ENCODE measurements at places on chromosomes 6 and 20. TPM values are rescaled to one million over a fixed set of nuclear protein-coding genes. Genes with fewer than 3 reads are reported as not detected.

The C20orf96 gene
- 2.2 TPM for total RNA-seq

The NKAPL gene
- total RNA-seq, result not detected

The ADAM33 gene
- 0.15 TPM for total RNA-seq

The SLC35F1 gene
- total RNA-seq, result not detected

The NHLRC1 gene
- 3.4 TPM for total RNA-seq

The OR2J3 gene
- total RNA-seq, result not detected

The TFEB gene
- total RNA-seq, result 6.1 TPM

The GINS1 gene
- total RNA-seq, result 31.5 TPM

The LAMP5 gene
- total RNA-seq, result 0.54 TPM

The STMND1 gene
- not detected for total RNA-seq

The ECT2L gene
- total RNA-seq, result not detected

The CD109 gene
- 24.0 TPM for total RNA-seq

The NKAIN4 gene
- not detected for total RNA-seq

The SMLR1 gene
- total RNA-seq, result not detected

The FHL5 gene
- total RNA-seq, result not detected

The GCNT2 gene
- 22.5 TPM for total RNA-seq

The DTD1 gene
- 94.2 TPM for total RNA-seq

The COL21A1 gene
- total RNA-seq, result 41.5 TPM

The VNN1 gene
- total RNA-seq, result 0.20 TPM

The PTK6 gene
- total RNA-seq, result not detected

The GNRH2 gene
- total RNA-seq, result not detected

The ZNF334 gene
- 1.9 TPM for total RNA-seq

The CST5 gene
- total RNA-seq, result not detected

The OR14J1 gene
- total RNA-seq, result not detected

The CTSA gene
- 328 TPM for total RNA-seq

The PXDC1 gene
- total RNA-seq, result 89.8 TPM
